ENCODE measurements at places on chromosomes 2 and 18.

GRCh38 chr18:23291456-23292205, 156.3 kb downstream of the CABLES1 start:
- no peak for DNase-seq

DNA sequence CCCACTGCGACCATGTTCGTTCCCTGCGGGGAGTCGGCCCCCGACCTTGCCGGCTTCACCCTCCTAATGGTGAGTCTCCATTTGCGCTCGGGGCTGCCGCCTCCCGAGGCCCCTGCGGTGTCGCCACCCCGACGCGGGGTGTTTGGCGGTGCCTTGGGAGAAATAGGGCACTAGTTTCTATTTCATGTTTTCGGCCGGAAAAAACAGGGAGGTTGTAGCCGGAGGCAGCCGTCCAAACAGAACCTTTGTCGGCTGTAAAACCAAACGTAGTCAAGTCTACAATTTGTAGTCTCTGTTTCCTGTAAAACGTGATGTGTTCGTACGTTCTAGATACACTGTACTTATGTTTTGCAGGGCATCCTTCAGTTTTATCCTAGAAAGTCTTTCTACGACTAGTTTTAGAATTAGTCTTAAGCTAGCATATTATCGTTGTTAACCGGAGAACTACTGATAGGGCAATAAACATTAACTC, 290 bp downstream of the PSMG2 start:
- no peak for DNase-seq

DNA sequence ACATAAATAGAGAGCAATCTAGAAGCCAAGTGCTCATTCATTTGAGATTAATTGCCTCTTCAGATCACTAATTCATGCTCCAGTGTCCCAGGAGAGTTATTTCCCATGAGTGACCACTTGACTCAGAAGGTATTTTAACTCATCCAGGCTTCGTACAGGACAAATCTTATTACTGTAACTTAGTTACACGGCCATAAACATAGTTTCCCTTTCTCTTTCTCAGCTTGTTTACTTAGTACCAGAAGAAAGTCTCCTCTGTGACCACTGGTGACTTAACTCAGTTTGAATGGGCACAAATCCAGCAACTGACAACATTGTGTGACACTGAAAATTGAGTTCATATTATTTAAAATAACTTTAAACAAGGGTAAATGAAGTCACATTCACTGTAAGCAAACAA, 25.3 kb downstream of the MMADHC start:
- no peak for DNase-seq

GRCh38 chr2:65722028-65722778, 289.8 kb upstream of the SPRED2 start:
- DNase-seq: peak; percentile 79

- peak; percentile 19 for DNase-seq
These were observed 75.3 kb upstream of the SIX3 start for GRCh38 chr2:44866152-44866551.

DNA sequence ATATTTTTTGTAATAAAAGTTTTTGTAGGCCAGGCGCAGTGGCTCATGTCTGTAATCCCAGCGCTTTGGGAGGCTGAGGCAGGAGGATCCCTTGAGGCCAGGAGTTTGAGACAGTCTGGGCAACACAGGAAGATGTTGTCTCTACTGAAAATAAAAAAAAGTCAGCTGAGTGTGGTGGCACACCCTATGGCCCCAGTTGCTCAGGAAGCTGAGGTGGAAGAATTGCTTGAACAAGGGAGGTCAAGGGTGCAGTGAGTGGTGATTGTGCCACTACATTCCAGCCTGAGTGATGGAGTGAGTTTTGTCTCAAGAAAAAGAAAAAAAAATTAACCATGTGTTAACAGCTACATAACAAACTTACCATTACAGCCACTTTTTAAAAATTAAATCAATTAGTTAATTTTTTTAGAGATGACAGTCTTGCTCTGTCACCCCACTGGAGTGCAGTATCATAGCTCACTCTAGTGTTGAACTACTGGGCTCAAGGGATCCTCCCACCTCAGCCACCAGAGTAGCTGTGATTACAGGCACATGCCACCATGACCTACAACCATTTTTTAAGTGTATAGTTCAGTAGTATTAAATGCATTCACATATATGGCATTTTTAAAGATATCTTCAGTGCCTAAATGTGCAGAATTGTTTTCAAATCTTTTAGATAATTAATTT, 67.2 kb upstream of the ACYP2 start:
- DNase-seq: no peak
